ENCODE measurements at places on chromosomes 11 and 22.

DNA sequence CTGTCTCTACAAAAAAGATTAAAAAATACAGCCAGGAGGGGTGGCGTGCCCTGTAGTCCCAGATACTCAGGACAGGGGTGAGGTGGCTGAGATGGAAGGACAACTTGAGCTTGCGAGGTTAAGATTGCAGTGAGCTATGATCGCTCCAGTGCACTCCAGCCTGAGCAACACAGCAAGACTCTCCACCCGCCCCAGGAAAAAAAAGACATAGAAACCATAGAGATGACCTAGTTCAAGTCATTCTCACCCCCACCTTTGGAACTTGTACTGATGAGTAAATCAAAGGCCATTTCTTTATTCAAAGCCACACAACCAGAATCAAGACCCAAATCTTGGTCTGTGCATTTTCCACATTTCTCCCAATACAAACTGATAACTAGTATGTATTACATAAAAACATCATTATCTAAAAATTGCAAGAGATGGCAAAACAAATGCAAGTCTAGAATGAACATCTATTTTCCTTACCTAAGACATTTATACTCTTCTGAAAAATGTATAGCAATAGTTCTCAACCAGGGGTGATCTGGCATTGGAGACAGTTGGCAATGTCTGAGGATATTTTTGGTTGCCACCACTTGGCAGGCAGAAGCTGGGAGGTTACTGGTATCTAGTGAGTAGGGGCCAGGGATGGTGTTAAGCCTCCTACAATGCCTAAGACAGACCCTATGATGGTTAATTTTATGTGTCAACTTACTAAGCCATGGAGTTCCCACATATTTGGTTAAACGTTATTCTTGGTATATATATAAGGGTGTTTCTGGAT is 34.6 kb downstream of the LGR4 start:
- DNase-seq: no peak

GRCh38 chr22:47157093-47157420 is 394.6 kb downstream of the TBC1D22A start:
- no peak for DNase-seq

- DNase-seq: no peak
These were observed 530.3 kb downstream of the TBC1D22A start for GRCh38 chr22:47292546-47293320.

DNA sequence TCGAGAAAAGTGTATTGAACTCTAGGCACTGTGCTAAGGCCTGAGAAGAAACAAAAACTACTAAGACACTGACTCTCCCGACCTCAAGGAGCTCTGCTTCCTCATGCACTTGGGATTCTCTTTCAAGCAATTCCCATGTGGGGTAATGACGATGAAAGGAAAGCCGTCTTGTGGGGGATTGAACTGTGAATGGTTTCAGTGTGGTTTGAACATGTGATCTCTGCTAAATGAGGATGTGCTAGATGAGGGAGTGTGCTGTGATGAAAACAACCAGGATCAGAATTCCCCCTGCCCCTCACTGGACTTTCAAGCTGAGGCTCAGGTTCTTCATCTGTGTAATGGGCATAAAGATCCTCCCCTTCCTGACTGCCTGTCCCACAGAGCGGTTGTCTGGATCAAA is 74.9 kb downstream of the DEPDC5 start:
- peak; percentile 92 for DNase-seq
